ENCODE measurements at places on chromosomes 13 and 19.
A peak's percentile ranks its signal among the peaks of the same experiment; 100 is the strongest.

- DNase-seq = no peak
Measured at GRCh38 chr13:111303559-111303958, 16.9 kb upstream of the TEX29 start.

GRCh38 chr19:35149463-35149862 lies 5.1 kb upstream of the FXYD5 start:
- no peak for DNase-seq

- DNase-seq = peak; percentile 18
Measured at GRCh38 chr19:15292847-15293582, 39.3 kb downstream of the BRD4 start.

- DNase-seq = no peak
Measured at GRCh38 chr13:29587645-29588044, 7.8 kb downstream of the SLC7A1 start.

- DNase-seq = no peak
Measured at GRCh38 chr19:53908935-53909415, at the start of gene CACNG7. CACNG7 (plus strand) TSS chr19:53909278; CDS start chr19:53912832, 3,554 bp downstream.

- no peak for DNase-seq
Measured at GRCh38 chr13:41313117-41313516, 2.0 kb downstream of the NAA16 start.

DNA sequence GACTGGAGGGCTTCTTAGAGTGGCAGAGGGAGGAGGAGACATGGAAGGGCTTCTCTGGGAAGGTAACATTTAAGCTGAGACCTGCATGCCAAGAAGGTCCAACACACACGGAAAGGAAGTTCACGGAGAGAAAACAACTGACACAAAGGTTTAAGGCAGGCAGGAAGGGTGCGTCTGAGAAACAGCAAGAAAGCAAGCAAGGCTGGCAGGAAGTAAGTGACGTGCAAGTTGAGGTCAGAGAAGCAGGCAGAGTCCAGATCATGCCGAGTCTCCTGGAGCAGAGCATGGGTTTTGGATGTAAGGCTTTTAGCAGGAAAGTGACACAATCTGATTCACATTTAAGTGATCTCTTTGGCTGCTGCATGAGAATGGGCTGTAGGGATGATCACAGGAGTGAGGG lies 60.5 kb downstream of the ATP7B start:
- peak; percentile 58 for DNase-seq

- no peak for DNase-seq
Measured at GRCh38 chr13:20565115-20565736, 1.7 kb upstream of the IFT88 start.

- DNase-seq = no peak
Measured at GRCh38 chr19:42111384-42111783, 20.9 kb downstream of the POU2F2 start.

DNA sequence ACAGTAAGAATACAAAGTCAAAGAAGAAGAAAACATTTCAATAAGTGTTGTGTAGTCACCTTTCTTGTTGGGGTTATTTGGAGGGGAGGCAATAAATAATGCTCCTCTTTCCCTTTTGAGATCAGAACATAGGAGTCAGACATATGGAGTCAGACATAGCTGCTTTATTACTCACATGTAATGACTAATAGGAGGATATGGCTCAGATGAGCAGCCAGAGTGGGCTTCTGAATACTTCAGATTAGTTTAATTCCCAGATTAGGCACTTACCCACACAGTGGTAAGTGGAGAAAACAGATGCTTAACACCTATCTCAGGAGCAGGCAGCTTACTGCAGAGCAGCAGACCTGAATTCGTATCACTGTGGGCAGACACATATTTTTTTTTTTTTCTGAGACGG lies 31.7 kb upstream of the C1QTNF9B start:
- no peak for DNase-seq

DNA sequence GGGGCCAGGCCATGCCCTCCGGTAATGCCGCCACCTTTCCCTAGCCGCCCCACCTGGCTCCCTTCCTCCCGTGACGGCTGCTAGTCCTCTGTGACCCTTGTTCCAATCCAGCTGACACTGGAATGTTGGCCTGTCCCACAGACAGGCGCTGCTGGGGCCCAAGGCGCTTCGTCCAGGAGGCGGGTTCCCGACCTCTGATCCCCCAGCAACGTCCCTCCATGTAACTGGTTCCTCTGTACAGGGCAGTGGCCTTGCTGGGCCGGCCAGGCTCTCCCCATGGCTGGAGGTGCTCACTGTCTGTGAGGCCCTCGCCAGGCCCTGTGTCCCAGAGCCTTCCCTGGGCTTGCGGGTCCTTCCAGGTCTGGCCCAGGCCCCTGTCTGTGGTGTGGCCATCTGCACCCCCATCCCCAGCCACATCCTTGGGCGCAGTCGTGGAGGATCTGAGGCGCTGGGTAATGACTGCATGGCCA lies 6.8 kb upstream of the GRIN3B start:
- DNase-seq = no peak

DNA sequence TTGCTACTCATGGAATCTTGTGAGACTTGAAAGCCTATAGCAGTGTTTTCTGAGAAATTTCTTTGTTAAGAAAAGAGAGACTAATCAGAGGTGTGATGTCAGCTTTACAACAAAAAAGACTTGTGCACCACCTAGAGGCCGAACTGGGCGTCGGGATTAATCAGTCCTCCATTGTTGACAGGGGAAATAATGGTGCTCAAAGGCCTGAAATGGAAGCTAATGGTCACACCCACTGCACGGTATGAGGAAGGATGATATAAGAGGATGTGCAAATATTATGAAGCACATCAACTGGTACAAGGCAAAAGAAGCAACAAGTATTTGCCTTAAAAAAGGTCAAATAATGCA lies 480.2 kb upstream of the MIR17HG start:
- no peak for DNase-seq

DNA sequence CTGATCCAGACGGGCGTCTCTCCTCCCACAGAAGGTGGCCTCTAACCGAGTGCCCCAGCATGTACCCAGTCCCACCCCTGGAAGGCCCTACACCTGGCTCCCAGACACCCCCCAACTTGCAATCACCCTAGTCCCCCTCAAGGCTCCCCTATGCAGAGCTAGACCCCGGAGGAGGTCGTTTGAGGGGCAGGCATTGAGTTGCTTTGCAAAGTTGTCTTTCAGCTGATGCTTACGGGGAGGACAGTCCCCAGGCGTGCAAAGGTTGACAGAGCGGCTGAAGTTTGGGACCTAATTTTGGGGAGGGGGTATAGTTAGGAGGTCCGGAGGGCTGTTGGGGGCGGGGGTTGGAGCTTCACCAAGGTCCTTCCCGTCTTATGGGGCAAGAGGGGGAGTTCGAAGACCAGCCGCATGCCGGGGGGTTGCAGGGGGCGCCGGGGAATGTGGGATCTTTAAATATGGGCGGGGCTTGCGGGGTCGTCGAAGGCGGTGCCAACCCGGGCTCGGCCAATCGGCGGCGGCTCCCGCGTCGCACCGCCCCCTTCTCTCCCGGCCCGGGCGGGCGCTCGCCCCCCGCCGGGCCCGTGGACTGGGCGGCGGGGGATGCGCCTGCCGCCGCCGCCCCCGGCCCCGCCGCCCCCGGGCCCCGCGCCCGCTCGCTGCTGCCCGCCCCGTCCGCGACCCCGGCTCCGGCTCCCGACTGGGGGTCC lies at the start of gene KCNN1:
TSS of gene KCNN1 (plus strand) at position 558 of the 707 bp plus-strand sequence. CDS start 6,782 bp downstream, outside the sequence.
- no peak for DNase-seq

DNA sequence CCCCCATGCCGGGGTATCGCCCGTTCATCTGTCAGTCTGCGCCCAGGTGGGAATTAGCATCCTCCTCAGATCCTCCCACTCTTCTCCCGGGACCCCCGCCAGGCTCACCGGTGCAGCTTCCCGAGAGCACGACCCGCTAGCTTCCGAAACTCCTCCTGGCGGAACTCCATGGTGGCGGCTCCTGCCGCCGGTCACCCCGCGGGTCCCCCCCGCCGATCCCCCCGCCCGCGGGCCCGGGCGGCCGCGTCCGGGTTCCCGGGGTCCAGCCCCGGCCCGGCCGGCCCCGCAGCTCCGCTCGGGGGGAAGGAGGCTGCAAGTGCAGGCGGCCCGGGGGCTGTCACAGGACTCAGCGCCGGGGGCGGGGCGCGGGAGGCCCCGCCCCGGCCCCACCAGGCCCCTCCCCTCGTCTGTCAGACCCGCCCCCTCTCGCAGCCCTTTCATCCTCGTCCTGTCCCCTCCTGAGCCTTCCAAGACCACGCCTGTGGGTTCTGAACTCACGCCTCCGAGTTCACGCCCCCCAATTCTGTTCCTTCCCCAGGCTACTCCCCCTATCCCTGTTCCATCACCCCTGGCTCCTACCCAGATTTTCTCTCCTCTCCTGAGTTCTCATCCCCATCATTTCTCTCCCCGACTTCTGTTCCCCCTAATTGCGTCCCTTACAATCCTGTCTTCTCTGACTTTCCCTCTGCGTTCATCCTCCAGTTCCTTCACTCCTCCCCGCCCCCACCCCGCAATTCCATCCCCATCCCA lies at the start of gene SLC17A7:
TSS of gene SLC17A7 (minus strand) at position 318 of the 750 bp plus-strand sequence. CDS start at position 170, 148 bp downstream.
- no peak for DNase-seq

DNA sequence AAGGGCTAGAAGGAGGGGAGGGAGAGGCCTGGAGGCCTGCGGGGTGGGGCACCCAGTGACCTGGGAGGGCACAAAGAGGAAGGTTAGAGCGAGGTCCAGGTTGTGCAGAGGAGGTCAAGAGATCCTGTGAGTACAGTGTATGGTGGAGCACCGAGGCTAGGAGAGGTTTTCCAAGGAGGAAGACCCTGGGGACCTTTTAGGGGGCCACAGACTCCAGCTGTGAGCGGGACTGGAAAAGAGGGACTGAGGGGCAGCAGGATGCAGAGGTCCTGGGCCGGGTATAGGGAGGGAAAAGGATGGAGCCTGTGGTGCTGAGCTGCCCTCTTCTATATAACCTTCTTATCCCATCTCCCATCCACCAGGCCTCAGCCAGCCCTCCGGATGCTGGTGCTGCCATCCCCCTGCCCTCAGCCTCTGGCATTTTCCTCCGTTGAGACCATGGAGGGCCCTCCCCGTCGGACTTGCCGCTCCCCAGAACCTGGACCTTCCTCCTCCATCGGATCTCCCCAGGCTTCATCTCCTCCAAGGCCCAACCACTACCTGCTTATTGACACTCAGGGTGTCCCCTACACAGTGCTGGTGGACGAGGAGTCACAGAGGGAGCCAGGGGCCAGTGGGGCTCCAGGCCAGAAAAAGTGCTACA lies 863 bp downstream of the ZNF581 start:
- no peak for DNase-seq

DNA sequence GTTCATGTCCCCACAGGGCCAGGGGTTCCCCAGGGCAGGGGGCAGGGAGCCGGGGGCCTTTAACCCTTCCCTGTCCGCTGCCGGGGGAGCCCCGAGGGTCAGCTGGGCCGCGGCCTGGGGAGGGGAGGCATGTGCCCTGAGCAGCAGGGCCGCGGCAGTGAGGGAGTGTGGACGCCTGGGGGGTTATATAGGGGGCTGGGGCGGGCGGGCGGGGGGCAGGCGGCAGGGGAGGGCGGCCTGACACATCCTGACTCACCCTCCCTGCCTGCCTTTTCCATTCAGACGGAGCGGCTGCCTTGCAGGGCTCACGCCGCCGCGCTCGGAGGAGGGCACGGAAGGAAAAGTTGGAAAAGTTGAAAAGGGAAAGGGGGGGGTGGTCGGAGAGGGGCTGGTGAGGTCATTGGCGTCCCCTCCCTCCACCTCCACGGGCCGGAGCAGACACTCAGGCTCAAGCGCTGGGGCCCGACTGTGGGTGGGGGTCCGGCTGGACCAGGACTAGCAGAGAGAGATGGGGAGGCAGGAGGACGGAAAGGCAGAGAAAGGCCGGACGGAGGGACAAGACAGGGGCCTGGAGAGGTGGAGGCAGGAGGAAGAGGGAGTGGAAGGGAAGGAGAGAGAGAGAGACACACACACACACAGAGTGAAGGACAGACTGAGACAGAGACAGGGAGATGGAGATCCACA lies at the start of gene IL11:
TSS of gene IL11 (minus strand) at position 159 of the 684 bp plus-strand sequence. CDS start at position 6, 153 bp downstream.
- DNase-seq = no peak

- DNase-seq = no peak
Measured at GRCh38 chr19:3467437-3468198, 12.7 kb downstream of the SMIM24 start.

DNA sequence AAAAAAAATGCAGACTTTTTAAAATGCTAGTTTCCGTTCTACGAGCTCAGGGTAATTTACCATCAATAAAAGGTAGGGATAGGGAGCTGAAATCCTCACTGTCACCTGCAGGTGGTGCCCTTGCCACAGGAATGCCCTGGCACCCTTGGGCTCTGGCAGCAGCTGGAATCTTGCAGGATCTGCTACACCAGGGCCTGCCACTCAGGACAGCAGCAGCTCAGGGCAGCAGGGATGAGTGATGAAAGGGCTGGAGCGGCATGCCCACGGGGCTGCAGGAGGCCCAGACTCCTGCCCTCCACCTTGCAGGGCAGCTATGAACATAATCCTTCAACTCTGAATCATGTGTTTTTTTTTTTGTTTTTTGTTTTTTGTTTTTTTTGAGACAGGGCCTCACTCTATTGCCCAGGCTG lies 54.0 kb downstream of the GNG7 start:
- peak; percentile 64 for DNase-seq

DNA sequence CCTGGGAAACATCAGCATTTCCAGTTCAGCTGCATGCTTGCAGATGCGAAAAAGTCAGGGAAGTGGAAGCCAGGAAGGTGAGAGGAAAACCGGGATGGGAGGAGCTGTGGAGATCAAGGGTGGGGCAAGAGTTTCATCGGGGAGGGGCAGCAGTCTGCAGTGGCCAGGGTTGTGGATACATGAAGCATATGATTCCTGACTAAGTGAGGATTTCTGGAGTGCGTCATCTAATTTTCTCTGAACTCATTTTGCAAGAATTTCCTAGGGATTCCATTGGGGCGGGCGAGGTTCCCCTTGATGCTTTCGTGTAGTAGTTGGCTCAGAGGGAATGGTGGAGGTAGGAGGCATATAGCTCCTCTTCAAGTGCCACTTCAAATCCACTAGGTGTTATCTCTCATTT lies 344.1 kb upstream of the TMTC4 start:
- DNase-seq = no peak

GRCh38 chr19:51354103-51354741 lies 12.0 kb downstream of the ETFB start:
- no peak for DNase-seq

DNA sequence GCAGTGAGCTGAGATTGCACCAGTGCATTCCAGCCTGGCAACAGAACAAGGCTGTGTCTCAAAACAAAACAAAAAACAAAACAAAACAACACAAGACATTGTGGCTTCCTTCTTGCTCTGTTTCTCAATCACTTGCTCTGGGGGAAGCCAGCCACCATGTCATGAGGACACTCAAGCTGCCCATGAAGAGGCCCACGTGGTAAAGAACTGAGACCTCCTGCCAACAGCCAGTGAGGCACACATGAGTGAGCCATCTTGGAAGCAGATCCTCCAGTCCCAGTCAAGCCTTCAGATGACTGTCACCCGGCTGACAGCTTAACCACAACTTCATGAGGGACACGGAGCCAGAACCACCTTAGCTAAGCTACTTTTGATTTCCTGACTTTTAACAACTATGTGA lies 25.2 kb downstream of the CPT1C start:
- no peak for DNase-seq

DNA sequence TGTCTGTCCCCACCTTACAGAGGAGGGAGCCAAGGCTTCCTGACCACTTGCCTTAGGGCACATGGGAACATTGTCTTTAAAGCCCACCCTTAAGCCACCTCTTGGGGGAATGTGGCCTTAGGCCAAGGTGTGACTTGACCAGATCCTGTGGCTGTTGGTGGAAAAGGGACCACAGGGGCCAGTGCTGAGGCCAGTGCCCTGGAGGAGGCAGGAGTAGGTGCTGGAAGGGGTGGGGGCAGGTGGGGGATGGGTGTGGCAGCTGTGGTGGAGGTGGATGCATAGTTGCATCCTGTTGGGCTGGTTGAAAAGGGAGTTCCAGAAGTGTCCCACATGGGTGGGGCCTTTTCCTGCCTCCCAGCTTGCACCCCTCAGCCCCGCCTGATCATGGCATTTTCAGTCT lies 44.8 kb downstream of the DNM2 start:
- DNase-seq = peak; percentile 42

GRCh38 chr19:7463575-7463974 lies 25.3 kb downstream of the PEX11G start:
- no peak for DNase-seq
